ENCODE measurements at places on chromosomes 2 and 18.

- no peak for DNase-seq
These were observed 199.1 kb upstream of the NRXN1 start for GRCh38 chr2:51231071-51231470.

DNA sequence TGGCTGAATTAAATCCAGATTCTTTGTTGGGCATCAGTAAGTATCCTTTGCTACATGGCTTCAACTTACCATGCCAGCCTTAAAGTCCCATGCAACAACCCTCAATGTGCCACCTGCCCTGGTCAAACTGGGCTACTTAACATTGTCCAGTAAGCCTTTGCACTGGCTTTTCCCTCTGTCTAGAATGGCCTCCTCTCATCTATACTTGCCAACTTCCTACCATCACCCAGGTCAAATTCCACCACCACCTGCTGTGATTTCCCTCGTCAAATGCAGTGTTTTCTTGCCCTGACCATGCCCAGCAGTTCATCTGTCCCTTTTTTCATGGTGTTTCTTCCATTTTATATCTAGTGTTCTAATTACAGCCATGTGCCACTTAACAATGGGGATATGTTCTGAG lies 5.7 kb downstream of the KLHL23 start:
- no peak for DNase-seq

GRCh38 chr2:3675687-3676086 lies 17.7 kb downstream of the ALLC start:
- DNase-seq = no peak

DNA sequence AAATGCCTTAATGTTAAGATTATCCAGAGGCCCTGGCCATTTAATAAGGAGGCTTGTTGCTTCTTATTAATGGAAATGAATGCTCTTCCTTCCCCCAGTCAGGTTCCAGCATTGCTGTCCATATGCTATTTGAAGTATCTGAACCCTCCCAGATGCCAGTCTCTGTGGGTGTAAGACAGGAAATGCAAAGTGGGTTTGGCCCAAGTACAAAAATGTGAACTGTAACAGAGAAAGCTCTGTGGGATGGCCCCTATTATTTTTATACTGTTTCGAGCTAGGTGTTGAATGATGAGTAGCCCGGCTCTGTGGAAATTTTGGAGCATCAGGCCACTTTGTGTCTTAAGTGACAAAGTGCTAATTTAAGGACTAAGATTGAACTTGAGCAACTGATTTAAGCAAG lies 141.0 kb downstream of the UXS1 start:
- DNase-seq = no peak

DNA sequence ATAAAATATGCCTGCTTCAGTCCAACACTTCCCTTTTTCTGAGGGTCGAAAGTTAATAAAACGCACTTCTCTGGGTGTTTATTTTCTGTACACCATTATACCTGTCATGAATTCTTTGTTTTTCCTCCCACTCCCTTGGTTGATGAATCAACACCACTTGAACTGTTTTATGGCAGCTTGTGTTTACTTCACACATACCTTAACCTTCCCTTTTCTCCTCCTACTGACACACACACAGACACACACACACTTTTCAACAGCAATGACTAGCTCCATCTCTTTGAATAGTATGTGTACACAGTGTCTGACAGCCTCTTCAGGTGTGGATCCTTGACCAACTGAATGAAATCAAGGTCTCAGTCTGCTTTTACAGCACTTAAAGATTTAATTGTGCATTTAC lies 91.3 kb downstream of the SATB2 start:
- DNase-seq = no peak

GRCh38 chr2:219228041-219228910 lies 1.2 kb downstream of the ATG9A start:
- no peak for DNase-seq

DNA sequence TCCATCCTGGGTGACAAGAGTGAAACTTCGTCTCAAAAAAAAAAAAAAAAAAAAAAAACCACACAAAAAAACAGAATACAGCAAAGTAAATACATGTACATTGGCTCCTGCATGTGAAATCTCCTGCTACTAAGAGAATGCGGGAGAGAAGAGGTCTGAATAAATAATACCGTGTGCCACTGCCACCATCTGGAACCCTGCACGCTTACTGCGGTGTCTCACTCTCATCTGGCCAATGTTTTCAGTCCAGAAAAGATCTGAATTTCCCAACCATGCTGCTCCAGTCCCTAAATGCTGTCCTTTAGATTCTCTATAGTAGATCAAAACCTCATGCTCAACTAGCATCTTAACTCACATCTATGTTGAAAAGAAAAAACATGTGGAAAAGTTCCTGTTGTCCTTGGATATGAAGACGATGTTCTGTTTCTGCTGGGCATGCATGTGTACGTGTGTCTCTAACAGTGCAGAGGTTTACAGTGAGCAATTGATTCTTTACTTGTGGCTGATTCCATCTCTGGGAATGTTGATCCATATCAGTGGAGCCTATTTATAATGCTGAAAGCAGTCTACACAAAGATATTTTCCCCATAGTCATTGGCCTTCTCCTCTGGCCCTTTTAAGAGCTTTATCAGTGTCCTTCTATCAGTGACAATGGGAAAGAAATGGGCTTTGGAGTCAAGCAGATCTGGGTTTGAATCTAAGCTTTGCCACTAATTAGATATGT lies 11.9 kb downstream of the STON1 start:
- DNase-seq = no peak

DNA sequence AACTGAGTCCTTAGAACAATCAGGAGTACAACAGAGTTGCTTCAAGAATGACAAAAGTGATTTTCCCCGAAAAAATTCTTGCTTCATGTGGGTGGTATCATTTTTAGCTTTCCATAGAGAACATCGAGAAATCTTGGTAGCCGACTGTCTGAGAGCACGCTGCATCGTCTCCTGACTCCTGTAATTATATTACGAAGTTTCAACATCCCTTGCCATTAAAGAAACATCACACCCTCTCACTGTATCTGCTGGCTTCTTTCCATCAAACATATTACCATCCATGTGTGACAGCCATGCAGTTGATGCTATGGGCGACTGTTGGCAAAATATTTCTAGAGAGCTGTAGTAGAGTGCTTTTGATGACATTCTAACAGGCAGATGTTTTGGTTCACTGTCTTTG lies 311.2 kb downstream of the CMPK2 start:
- peak; percentile 67 for DNase-seq

DNA sequence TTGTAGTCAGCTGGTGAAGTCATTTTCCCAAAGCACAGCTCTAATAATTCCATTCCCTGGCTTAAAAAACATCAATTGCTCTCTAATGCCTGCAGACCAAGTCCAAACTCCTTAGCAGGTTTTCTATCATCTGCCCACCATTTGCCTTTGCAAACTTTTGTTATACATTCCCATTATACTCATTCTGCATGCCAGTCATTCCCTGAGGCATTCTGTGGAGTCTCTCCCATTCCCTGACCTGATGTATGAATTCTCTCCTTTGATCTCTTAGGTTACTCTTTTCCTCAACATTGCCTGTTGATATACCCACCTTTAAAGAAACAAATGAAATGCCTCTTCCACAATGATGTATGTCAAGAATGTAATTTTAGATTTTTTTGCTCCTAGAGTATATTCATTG lies 852.0 kb upstream of the FSHR start:
- DNase-seq = no peak

DNA sequence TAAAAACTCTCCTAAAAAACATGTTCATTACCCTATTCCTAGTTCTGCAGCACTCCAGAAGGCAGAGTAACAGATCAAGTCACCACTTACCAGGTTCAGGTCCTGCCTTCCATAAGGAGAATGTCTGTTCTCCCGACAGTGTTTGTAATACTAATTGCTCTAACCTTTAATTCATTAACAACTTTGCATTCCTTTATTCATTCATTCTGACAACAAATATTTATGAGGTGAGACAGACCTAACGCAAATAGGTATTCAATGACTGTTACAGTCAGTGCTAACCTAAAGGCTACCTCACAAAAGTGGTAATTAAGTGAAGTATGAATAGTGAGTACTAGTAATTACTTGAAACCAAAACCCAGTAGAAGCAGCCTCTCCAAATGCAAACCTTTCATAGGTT lies 224.0 kb downstream of the AFF3 start:
- DNase-seq = peak; percentile 5

GRCh38 chr2:163626639-163627109 lies 109.1 kb downstream of the FIGN start:
- no peak for DNase-seq

GRCh38 chr18:58541146-58541788 lies 87.6 kb downstream of the ALPK2 start:
- no peak for DNase-seq

GRCh38 chr2:98486374-98486981 lies 41.8 kb downstream of the INPP4A start:
- no peak for DNase-seq

DNA sequence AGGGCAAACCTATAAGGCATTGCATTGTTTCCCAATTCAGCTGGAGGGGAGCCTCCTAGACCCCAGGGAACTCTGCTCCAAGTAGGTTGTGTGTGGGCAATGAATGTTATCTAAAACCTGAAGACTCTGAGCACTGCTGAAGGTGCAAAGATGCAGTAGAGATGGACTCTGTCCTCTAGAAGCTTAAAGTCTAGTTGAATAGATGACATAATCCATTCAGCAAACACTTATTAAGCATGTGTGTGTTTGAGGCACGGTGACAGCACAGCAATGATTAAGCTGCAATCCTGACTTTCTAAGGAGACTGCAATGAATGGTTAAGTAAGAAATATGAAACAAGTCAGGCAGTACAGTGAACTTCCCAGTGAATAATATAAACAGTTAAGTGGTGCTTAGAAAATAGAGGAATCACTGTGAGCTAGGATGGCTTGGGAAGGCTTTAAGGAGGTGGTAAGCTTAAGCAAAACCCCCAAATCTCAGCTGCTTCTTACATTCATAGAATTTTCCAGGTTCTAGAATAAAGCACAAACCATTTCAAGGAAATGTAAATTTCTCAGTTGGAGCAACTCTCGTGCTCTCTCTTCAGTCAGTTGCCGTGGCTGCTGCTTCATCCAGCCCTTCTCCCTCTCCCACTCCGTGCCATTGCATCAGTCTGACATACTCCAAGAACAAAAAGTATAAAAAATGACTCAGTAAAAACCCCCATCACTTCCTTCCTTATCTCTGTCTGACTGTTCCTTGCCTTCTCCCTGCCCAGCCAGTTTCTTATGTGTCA lies 19.1 kb downstream of the MXD1 start:
- no peak for DNase-seq

DNA sequence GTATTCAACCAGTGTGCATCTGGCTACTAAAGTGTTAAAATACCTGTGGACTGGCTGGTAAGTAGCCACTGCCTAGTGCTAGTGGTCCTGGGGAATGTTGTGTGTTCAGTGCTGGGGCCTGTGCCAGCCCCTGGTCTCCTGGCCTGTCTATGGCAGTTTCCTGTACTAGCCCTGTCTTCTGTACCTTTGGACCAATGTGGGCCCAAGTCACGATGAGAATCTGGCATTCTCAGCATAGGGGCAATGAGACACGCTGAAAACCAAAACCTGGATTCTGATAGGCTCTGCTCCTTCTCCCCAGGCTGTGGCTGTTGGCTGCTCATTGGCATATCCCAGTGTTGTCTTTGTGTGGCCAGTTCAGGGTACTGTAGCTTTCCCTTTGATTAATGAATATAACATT lies 170.4 kb downstream of the PTPRM start:
- no peak for DNase-seq

DNA sequence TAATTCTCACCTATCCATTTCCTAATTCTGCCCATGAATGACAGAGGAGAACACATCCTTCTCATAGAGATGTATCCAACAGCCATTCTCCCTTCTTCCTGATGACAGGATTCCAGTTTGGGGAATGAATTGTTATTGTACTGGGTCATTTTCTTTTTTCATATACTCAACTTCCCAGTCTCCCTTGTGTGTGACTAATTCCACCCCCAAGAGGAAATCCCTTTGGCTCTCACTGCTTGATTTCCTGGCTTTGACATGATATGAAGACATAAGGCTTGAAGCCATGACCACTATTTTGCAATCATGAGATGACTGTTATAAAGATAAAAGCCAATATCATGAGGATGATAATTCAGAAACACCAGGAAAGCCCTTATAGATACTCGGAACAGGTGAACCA lies 384.7 kb upstream of the ACVR2A start:
- DNase-seq = no peak

GRCh38 chr2:234996069-234996940 lies 44.5 kb downstream of the SH3BP4 start:
- no peak for DNase-seq

- no peak for DNase-seq
These were observed 239.5 kb downstream of the MYCN start for GRCh38 chr2:16179701-16180416.

GRCh38 chr2:111239107-111239506 lies 118.4 kb downstream of the BCL2L11 start:
- no peak for DNase-seq

GRCh38 chr2:50791271-50791670 lies 240.7 kb downstream of the NRXN1 start:
- no peak for DNase-seq

DNA sequence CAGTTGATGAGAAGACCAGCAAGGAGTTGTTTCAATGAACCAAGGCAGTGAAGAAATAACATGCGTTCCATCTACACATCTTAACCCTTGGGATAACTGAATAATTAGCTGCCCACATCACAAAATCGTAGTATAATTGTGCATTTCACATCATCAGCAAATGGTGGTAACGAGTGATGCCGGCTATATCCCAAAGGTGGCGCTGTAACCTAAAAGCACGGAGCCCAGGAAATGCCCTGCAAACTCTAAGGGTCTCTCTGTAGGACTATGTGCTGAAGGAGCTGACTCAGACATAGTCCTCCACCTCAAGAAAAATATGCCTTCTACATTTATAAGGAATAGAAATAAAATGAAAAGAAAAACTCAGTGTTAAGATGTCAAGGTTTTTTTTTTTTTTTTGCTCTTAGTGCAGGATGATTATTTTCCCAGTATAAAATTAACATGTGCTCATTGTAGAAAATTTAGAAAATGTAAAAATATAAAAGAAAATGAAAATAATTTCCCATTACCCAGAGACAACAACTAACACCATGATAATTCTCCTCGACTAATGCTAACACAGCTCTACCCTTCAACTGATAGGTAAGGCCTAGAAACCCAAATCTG lies 23.1 kb upstream of the DSG3 start:
- DNase-seq = no peak

DNA sequence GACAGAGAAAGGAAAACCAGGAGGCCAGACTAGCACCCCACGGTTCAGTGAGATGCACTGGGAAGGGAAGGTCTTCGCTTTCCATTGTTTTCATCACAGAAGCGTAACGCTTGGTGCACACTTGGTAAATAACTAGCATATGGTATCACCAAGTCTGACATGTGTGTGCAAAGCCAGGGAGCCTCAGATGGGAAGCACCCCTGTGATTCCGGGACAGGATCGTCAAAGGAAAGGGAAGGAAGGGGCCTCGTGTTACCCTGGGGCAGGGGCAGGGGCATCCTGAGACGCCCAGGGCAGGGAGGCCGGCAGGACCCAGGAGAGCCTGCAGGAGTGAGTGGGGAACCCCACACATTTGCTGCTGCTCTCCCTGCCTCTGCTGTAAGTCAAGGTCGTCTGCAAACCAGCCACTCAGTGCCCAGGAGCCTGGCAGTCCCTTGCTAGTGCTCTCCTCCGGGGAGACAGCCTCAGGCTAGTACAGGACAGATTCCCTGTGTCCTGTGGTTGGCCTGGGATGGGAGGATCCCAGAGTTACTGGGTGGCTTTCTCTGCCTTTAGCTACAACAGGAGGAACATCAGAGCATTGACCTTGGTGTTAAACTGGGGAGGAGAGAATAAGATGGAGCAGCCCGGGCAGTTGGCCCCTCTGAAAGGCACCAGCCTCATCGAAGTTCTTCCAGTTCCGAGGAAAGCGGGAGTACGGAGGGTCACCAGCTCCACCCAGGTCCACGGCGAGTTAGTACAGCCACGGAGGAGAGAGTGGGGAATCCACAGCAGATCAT lies 192.5 kb downstream of the NDUFA10 start:
- no peak for DNase-seq

GRCh38 chr2:127672341-127673224 lies 2.7 kb downstream of the LIMS2 start:
- DNase-seq = no peak

All from NCI-H1105 (cell line).